Calu3 (cell line): ENCODE measurements at places on chromosomes 16 and 17. TPM values are rescaled to one million over a fixed set of nuclear protein-coding genes. Genes with fewer than 3 reads are reported as not detected.
A peak's percentile ranks its signal among the peaks of the same experiment; 100 is the strongest.

EVPL gene
- total RNA-seq: 51.8 and 59.7 TPM in 2 replicates

SEPTIN12 gene
- not detected in 2 replicates for total RNA-seq

GPR139 gene
- not detected in 2 replicates for total RNA-seq

ARHGAP44 gene
- total RNA-seq: 17.1 and 17.5 TPM in 2 replicates

BFAR gene
- total RNA-seq: 83.8 and 97.9 TPM in 2 replicates

ITGB4 gene
- 253 and 301 TPM in 2 replicates for total RNA-seq

INCA1 gene
- total RNA-seq: 0.54 TPM in 1 of 2 replicates, not detected in the other

RDM1 gene
- total RNA-seq: 6.2 and 6.5 TPM in 2 replicates

UBTF gene
- 92.1 and 94.2 TPM in 2 replicates for total RNA-seq

DNA sequence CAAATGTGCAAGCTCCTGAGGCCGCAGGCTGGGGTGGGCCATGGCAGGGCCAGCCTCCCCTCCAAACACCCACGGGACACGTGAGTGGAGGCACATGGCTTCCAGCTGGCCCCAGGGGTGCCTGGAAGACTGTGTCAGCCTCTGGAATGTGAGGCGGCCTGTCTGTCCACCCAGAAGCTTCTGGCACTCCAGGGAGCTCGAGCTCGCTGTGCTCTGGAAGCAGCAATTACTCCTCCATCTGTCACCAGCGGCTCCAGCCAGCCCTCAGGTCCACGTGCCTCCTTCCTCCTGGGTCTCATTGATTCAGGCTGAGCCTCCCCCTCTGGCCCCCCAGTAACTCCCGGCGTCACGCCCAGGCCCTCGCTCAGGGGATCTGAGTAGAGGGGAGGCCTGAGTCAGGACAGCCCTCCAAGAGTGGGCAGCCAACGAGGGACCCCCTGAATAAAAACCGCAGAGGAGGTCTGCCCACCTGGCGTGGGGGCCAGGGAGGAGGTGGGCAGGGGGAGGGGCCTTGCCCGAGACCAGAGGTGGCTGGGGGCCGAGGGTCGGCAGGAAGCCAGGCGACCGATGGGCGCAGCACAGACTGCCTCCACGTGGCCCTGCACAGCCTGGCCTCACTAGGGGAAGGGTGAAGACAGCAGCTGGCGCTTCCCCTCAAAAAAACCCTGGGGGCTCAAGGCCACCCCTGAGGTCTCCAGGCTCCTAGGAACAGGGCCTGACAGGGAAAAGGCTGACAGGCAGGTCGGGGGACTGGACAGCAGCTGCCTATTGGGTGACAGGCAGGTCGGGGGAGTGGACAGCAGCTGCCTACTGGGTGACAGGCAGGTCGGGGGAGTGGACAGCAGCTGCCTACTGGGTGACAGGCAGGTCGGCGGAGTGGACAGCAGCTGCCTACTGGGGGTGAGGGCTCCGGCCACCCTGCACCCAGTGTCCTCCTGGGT is 11.9 kb downstream of the PIEZO1 start:
- DNase-seq: no peak

DNA sequence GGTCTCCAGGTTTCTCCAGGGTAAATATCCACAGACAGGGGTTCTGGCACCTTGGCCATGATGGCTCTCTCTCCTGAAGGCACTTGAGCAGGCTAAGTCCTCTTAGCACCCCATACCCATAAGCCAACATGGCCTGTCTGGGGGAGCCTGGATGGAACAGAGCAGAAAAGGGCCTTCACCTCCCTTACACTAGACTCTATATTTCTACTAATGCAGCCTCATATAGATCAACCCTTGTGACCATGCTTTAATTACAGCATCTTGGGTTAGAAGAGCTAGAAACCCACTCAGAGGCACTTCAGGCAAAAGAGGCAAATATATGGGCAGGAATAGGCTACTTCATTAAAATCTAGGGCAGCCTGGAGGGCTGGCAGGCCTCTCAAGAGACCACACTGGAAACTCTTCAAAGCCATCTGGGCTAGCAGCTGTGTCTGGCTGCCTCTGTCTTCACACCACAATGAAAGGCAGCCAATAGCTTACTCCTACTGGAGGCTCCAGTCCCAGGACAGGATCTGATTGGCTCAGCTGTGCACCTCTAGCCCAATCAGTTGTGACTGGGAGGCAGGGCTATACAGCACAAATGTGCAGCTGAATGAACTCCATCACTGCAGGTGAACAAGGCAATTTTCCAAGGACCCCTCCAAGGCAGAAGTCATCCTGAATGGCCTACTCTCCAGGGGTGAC is 4.7 kb upstream of the CDT1 start:
- DNase-seq: no peak

DNA sequence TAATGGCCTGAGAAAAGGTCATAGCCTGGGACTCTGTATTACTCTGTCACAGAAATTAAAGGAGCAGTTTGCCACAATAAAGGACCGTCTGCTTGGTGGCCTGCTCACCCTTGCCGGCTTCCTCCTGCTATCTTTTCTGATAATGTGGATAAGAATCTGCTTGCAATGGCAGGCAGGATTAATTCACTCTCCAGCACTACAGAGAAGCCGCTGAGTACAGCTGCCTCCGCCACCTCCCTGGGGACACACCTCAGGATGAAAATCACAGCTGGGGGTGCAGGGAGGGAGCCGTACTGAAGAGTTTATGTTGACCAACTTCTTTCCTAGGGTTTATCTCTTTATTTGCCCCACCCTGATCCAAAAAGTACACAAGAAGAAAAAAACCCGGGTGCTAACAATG is 245.9 kb upstream of the RPL38 start:
- no peak for DNase-seq

DNA sequence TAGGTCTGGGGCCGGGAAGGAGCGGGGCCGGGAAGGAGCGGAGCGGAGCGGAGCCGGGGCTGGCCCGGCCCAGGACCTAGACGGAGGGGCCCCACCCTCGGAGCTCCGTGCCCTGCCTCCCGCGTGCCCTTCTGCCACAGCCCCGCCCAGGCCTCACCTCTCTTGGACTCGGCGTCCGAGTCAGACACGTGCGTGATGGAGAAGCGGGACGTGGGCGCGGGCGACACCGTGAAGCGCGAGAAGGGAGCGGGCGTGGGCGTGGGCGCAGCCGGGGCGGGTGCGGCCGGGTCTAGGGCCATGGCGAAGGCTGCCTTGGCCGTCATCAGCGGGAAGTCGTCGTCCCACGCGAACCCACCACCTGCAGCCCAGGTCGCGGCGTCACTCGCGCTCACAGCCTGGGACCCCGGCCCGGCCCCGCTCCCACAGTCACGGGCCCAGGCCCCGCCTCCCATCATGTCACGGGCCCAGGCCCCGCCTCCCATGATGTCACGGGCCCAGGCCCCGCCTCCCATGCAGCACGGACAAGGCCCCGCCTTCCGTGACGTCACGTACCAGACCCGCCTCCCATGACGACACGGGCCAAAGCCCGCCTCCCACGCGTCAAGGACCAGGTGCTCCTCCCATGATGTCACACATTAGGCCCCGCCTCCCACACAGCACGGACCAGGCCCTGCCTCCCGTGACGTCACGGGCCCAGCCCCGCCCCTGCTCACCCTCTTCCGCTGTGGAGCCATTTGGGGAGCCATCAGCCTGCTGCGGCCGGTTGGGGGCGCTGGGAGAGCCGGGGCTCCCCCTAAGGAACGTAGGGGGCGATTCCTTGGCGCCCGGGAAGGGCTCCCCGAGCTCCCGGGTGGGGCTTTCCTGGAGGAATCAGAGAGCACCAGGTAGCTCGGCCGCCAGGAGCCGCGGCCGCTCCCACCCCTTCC is 45.8 kb upstream of the PVALEF start:
- peak; percentile 82 for DNase-seq

DNA sequence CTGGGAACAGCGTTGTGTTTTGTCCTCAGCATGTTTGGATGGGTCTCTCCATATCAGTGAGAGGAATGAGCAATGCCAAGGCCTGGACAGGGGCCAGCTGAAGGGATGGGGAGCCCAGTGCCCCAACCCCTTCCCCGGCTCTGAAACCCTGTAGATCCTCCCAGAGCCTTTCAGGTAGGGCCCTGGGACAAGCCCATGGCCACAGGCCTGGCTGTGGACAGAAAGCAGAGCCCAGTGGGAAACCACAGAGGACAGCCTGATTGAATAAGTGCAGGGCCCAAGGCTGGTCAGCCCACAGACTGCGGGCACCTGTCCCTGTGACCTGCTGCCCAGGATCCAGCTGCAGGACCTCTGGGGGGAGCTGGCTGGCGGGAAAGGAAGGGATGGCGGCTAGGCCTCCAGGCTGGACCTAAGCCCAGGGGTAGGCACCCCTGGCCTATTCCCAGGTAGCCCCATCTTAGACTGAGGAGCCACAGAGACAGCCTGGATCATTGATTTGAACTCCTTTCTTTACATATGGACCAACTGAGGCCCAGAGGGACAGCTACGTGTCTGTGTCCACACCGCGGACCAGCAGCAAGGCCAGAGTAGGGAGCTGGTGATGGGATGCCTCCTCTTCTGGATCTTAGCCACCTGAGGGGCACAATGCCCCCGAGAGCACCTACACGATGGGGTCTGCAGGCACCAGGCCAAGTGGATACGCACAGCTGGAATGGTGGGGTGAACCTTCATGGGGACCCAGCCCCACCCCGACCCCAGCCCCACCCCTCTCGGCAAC is 1.3 kb downstream of the CCDC102A start:
- no peak for DNase-seq

GRCh38 chr16:23668225-23668624 is 10.5 kb upstream of the PLK1 start:
- DNase-seq: no peak

DNA sequence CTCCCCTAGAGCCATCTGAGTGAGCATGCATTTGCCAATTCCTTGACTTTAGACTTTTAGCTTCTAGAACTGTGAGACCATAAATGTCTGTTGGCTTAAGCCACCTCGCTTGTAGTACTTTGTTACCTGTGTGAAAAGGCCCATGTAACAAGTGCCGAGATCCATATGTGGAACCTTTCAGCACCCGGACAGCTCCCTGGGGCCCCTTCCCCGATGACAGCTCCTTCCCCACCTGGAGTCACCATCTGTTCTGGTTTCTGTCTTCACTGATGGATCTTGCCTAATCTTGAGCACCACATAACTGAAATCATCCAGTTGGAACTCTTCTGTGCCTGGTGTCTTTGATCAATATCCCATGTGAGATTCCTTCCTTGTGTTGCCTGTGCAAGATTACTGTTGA is 78.9 kb upstream of the EEF2KMT start:
- DNase-seq: no peak

DNA sequence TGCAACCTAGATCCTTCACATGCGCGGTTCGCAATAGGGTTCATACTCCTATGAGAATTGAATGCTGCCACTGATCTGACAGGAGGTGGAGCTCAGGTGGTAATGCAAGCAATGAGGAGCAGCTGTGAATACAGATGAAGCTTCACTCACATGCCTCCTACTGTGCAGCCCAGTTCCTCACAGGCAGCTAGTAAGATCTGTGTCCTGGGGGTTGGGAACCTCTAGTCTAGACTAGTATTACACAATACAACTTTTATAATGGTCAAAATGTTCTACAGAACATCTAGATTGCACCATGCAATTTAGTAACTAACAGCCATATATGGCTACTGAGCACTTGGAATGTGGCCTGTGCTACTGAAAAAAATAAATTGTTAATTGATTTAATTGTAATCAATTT is 26.7 kb downstream of the ABCA5 start:
- no peak for DNase-seq

- no peak for DNase-seq
Measured at GRCh38 chr16:60061396-60061795, 1327.3 kb upstream of the GOT2 start.

- no peak for DNase-seq
Measured at GRCh38 chr17:3660311-3660891, 8.0 kb downstream of the TAX1BP3 start.

GRCh38 chr16:89586218-89586617 is 10.7 kb downstream of the CPNE7 start:
- DNase-seq: no peak

GRCh38 chr17:7060165-7060891 is 16.4 kb upstream of the SLC16A11 start:
- peak; percentile 75 for DNase-seq

DNA sequence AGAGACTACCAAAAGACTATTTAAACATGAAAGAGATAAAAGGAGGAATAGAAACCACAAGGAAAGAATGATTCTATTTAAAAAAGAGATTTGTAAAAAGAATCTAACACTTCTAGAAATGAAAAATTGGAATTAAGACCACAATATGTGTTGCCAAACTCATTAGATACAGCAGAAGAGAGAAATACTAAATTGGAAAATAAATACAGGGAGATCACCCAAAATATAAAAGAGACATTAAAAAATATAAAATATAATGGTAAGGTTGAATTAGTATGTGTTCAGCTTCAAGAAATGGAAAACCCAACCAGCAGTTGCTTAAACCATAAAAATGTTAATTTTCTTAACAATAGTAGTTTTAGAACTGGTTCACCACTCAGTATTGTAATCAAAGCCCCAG is 160.4 kb downstream of the LGALS9B start:
- DNase-seq: no peak

GRCh38 chr16:84314373-84314772 is 19.7 kb downstream of the WFDC1 start:
- DNase-seq: no peak

- peak; percentile 21 for DNase-seq
Measured at GRCh38 chr16:48576927-48577326, 33.1 kb downstream of the N4BP1 start.

GRCh38 chr17:82740906-82741759 is 5.7 kb downstream of the FN3K start:
- no peak for DNase-seq

DNA sequence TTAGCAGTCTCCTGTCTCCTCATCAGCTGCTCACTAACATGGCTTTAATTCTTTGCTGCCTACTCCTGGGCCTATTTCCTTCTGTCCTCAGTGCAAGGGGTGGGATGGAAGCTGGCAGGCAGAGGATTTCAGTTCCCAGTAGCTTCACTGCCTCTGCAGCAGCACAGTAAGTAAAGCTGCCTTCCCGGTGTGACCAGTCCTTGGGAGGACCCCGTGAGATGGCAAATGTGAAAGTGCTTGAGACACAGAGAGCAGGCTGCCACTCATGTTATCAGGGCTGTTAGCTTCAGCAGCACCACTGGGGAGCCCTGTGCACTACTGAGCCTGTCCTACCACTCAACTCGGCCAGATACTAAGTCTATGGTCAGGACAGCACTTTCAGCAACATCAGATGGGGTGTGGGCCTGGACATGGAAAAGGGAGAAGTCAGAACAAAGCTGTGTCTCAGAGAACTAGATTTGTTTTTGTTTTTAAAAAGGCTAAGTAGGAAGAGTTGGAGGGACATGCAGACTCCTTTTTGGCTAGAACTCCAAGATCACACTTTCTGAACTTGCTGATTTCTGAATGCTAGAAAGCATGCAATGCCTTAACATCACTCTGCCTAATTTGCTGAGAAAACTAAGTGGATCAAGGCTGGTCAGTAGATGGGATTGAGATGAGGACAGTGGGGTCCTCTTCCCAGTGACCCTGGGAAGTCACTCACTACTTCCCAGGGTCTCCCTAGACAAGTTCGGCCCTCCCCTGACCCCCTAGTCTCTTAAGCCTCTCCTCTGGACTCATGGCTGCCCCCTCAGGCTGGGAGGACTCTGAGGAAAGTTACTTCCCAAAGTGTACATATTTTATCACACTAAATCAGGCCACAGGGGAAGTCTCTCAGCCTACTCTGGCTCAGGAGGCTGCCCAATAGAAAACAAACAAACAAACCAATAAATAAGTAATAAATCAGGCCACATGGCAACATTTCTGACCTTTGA is 1.1 kb downstream of the ACSF2 start:
- DNase-seq: peak; percentile 60
